ENCODE measurements at places on chromosomes 1 and 21.

DNA sequence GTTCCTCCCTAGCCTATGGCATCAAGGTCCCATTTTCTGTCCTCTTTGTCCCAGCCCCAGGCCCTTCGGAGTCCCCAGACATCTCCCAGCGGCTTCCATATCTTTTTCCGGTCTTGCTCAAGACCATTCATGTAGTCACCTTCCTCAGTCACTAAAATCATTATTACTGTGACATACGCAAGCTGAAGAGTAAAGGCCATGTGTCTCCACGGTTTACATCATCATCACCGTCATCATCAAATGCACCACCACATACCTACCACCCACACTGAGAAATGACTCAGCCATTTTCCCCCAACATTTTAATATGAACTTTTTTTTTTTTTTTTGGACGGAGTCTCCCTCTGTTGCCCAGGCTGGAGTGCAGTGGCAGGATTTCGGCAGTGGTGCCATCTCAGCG lies 43.4 kb downstream of the FHAD1 start:
- DNase-seq: no peak

- DNase-seq: no peak
Observed at GRCh38 chr1:119978018-119978505, 81.7 kb upstream of the ADAM30 start.

- no peak for DNase-seq
Observed at GRCh38 chr1:226364514-226364899, 43.4 kb downstream of the PARP1 start.

DNA sequence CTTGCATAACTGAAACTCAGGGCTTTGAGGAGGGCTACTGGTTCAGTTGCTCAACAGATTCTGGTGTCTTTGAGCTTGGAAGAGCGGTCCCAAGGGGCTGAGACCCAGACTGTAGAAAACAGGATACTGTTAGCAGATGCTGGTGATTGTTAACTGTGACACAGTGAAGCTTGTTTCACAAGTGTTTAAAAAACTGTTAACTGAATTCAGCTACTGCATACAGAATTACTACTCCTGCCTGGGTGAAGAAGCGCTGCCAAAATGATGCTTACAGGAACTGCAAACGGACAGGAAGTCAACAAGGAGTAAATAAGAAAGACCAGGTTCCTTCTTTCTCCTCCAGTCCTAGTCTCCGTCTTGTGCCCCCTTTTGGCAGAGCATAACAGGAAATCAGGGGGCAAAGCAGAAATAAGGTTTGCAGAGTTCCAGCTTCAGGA lies 195.3 kb upstream of the USP25 start:
- no peak for DNase-seq

- DNase-seq: no peak
Observed at GRCh38 chr1:214364386-214364785, 83.4 kb downstream of the SMYD2 start.

DNA sequence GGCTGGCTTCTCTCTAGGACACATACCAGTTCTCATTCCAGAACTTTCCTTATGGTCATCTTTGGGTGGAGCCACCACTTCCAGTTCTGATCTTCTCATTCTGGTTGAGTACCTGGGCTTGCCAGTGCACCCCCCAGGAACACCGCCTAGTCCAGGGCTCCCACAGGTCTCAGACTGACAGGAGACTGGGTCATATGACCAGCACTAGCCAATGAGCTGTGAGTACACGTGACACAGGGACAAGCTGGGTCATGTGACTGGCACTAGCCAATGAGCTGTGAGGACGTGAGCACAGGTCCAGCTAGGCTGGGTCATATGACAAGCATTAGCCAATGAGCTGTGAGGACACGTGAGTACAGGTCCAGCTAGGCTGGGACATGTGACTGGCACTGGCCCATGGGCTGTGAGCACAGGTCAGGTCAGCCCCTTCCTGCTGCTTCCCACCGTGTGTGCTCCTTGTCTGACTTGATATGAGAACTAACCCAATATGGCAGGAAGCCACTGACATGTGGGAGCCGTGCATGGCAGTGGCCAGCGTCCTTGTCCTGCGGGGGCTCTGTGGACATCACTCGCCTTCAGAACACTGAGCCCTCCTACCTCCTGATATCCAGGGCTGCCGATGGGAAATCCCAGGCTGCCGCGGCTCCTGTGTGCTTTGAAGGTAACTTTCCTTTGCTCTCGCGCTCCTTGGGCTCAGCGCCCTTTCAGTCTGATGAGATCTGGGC lies 22.7 kb downstream of the KRTAP10-1 start:
- peak; percentile 93 for DNase-seq

All from HepG2 (cell line).